Aorta (tissue), 5 donors: ENCODE measurements at places on chromosomes 13 and 19.
A peak's percentile ranks its signal among the peaks of the same experiment; 100 is the strongest.

DNA sequence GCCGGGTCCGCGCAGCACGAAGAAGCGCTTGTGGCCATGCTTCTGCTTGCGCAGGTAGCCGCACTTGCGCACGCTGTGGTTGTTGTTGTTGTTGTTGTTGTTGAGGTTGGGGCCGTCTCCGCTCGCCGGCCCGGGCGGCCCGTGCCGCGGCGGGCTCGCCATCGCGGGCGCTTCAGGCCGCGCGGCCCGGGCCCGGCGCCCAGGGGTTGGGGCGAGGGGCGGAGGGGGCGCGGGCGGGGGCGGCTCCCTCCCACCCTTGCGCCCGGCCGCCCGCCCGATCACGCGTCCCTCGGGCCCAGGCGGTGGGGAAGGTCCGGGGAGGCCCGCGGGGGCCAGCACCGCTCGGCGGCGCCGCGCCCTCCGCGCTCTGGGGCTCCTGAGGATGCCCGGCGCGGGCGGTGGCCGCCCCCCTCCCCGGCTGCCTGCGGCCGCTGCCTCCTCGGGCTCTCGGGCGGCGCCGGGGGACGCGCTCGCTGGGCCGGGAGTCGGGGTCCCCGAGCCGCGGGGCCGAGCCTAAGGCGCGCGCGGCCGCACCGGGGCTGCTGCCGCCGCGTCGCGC, 412 bp downstream of the IRS2 start:
- no peak for DNase-seq

DNA sequence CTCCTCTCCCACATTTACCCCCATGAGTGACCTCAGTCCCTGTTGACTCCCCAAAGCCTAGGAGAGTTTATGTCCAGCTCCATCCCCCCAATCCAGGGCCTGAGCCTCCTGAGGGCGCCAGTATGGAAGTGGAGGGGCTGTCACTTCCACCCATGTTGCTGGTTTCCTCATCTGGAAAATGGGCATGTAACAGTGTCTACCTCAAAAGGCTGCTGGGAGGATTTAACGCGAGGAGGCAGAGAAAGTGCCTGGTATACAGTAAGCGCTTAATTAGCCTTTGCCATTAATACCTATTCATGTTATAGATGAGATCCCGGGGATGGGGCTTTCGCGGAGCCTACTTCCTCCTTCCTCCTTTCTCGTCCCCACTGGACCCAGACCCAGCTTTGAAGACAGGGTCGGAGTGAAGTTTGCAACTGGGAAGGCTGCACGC, 476 bp downstream of the TYK2 start:
- DNase-seq, result no peak

DNA sequence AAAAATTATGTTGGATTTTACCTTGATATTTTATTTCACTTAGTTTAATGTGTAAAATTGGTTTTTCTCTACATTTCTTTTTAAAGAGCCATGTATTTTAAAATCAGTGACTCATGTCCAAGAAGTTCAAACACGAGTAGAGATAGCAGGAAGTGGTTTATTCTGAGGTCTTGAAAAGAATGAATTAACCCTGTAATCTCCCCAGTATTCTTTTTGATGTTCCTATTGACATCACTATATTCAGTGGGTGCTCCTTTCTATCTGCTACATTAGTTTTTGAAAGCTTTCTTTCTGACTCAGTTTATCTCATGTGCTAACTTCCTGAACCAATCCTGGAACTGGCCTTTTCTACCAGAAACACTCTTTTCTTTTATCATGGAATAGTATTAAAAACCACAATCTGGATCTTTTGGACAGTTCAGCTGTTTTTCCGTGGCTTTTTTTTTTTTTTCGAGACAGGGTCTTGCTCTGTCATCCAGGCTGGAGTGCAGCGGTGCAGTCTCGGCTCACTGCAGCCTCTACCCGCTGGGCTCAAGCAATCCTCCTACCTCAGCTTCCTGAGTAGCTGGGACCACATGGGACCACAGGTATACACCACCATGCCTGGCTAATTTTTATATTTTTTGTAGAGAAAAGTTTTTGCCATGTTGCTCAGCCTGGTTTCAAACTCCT, 114.9 kb downstream of the PCCA start:
- DNase-seq, result no peak

- peak; percentile 76 for DNase-seq
These were observed 3.9 kb downstream of the OSCAR start for GRCh38 chr19:54096617-54097106.

DNA sequence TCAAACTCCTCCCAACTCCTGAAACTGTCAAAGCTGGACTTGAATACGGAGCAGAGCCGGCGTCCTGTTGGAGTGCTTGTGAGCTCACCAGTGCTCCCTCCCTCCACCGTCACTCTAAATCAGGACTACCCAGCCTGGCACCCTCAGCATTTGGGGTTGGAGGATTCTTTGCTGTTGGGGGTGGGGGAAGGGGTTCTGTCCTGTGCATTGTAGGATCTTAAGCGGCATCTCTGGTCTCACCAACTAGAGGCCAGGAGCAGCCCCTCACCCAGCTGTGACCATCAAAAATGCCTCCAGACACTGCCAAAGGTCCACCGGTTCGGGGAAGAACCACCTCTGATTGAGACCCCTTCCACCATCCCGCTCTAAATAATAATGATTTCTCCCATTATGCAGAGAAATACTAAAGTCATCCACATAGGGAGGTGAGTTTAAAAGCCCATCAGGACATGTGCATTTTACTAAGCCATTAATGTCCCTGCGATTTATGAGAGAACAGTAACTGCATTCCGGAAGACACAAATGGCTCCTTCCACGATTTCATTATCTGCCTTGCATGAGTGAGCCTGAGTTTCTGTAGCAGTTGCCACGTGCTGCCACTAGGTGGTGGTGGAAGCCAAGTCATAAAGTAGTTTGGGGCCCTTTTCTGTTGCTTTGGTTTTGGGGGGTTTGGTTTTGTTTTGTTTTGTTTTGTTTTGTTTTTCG, 16.1 kb upstream of the USP29 start:
- DNase-seq, result peak; percentile 60

- no peak for DNase-seq
These were observed 25.6 kb downstream of the CARM1 start for GRCh38 chr19:10896851-10897526.

DNA sequence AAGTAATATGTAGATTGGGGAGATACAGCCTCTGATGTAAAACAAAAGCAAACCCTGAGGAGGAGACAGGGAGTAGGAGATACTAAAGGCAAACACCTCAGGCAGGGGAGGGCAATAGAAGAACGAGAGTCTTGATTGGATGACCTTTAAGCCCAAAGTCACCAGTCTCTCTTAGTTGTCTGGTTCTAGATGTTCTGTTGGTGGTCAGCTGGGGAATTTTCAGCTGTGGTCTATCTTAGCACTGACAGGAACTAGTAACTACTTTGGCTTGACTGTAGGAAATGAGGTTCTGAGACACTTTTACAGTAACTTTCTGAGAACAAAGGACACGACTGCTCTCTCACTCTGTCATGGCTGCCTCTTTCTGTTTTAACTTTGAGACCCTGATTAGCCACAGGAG, 290.7 kb upstream of the MIR17HG start:
- no peak for DNase-seq

GRCh38 chr19:38785187-38785699, 3.8 kb upstream of the LGALS7B start:
- DNase-seq, result peak; percentile 22

DNA sequence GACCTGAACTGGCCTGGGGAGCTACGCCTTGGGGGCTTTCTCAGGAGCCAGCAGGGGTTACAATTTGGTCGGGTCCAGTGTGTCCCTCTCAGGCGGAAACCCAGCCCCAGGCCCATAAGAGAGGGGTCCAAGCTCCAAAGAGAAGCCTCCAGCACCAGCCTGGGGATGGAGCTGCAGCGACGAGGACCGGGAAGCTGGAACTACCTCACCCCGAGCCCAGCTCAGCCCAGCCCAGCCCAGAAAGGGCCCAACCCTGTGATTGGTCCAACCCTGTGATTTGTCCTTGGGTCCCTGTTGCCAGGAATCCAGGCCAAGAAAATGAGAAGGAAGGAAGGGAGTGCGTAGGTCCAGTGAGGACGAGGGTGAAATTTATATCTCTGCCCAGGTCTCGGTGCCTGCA, 24.1 kb downstream of the CLEC4M start:
- DNase-seq, result no peak

DNA sequence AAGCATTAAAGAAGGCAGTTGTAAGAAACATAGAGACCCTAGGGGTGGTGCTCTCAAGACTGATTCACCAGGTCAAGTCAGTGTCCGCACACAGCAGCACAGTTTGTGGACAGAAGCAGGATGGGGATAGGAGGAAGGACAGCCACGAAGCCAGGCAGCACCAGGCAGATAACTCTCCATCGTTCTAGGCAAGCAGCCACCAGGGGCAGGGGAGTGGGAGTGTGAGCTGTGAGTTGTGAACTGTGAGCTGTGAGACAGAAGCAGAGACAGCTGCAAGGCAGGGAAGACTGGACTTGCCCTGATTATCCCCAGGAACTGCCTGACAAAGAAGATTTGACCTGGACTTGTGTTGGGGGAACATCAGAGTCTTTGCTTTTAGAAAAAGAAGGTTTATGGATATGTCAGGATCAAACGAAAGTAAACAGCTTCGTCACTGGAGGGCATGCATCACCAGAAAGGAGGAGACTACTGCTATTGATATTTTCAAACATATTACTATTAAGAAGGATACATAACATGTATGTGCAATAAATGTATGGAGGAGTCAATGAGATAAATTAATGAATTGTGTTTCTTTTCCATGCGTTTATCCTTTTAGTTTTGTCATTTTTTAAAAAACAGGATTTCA, 286.1 kb downstream of the IRS2 start:
- DNase-seq, result no peak

DNA sequence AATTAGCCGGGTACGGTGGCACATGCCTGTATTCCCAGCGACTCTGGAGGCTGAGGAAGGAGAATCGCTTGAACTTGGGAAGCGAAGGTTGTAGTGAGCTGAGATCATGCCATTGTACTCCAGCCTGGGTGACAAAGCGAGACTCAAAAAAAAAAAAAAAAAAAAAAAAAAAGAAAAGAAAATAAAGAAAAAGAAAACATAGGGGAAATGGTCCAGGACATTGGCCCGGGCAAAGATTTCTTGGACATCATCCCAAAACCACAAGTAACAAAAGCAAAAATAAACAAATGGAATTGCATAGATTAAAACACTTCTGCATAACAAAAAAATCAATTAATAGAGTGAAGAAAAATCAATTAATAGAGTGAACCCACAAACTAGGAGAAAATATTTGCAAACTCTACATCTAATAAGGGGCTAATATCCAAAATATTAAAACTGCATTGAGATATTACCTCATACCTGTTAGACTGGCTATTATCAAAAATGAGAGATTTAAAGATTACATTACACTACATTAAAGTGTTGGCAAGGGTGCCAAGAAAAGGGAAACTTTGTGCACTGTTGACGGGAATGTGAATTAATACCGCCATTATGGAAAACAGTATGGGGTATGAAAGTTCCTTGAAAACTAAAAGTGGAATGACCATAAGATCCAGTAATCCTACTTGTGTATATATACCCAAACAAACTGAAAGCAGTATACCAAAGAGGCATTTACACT, 18.5 kb upstream of the ABCC4 start:
- DNase-seq, result no peak

- no peak for DNase-seq
These were observed 93.4 kb downstream of the FLT1 start for GRCh38 chr13:28401303-28402056.

- no peak for DNase-seq
These were observed 28.4 kb upstream of the GPR183 start for GRCh38 chr13:99335603-99336002.

DNA sequence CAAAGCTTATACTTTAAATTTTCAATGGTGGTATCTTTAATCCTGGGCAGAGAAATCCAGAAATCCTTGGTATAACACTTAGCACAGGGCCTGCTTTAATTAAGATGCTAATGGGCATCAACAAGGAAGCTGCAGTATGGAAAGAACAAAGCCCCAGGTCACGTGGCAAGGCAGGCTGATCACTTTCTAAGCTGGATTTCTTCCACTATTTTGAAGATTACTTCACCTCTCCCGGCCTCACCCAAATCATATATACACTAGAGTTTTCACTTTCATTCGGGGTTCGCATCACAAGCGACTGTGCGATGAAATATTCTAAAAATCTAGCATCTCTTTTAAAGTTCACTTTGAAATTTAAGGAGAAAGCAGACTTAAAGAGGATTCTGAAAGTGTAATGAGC, 71.8 kb downstream of the STARD13 start:
- no peak for DNase-seq

DNA sequence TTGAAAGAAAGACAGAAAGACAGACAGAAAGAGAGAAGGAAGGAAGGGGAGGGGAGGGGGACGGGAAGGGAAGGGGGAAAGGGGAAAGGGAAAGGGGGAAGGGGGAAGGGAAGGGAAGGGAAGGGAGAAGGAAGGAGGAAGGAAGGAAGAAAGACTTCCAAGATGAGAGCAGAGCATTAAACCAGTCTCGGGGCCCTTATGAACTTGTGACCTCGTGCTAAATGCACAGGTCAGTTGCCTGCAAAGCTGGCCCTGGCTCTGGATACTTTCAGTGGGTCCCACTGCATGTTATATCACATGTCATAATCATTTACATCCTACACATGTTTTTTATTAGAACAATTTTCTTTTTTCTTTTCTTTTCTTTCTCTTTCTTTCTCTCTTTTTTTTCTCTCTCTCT, 24.2 kb upstream of the ABCC4 start:
- no peak for DNase-seq
